ENCODE measurements at places on chromosomes 4 and X. TPM values are rescaled to one million over a fixed set of nuclear protein-coding genes. Genes with fewer than 3 reads are reported as not detected.

The SLC10A3 gene
- polyA plus RNA-seq: 29.7 TPM

- DNase-seq: no peak
Measured at GRCh38 chr4:118923891-118924290, 35.2 kb downstream of the SYNPO2 start.

- DNase-seq: peak; percentile 11
Measured at GRCh38 chrX:84218726-84219125, 30.7 kb upstream of the RPS6KA6 start.

GRCh38 chrX:134971926-134972325 lies 18.9 kb upstream of the SMIM10 start:
- no peak for DNase-seq

The DCAF4L1 gene
- 0.05 TPM for polyA plus RNA-seq

- no peak for DNase-seq
Measured at GRCh38 chr4:6027392-6027791, 9.2 kb upstream of the C4orf50 start.
